Uterus (tissue), 4 donors: ENCODE measurements at places on chromosomes 7 and 10. TPM values are rescaled to one million over a fixed set of nuclear protein-coding genes. Genes with fewer than 3 reads are reported as not detected.

UNCX gene
- total RNA-seq, result not detected

FEZF1 gene
- total RNA-seq, result not detected

TFEC gene
- 0.59 TPM for total RNA-seq

NPVF gene
- not detected for total RNA-seq

DNA sequence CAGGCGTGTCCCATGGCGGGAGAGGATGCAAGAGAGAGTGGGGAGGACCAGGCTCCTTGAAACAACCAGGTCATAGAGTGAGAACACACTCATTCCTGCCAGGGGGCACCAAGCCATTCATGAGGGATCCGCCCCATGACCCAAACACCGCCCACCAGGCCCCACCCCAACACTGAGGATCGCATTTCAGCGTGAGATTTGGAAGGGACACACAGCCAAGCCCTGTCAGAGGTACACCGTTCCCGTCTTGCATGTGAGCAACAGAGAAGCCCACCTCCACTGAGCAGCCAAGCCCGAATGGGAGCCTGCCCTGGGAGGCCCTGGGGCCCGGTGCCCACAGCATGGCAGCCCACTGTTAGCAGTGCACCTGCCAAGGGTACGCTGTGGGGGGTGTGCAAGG, 7.9 kb upstream of the ARPC1B start:
- DNase-seq, result no peak

- DNase-seq, result no peak
Observed at GRCh38 chr7:2030475-2031450, 202.0 kb downstream of the MAD1L1 start.

DNA sequence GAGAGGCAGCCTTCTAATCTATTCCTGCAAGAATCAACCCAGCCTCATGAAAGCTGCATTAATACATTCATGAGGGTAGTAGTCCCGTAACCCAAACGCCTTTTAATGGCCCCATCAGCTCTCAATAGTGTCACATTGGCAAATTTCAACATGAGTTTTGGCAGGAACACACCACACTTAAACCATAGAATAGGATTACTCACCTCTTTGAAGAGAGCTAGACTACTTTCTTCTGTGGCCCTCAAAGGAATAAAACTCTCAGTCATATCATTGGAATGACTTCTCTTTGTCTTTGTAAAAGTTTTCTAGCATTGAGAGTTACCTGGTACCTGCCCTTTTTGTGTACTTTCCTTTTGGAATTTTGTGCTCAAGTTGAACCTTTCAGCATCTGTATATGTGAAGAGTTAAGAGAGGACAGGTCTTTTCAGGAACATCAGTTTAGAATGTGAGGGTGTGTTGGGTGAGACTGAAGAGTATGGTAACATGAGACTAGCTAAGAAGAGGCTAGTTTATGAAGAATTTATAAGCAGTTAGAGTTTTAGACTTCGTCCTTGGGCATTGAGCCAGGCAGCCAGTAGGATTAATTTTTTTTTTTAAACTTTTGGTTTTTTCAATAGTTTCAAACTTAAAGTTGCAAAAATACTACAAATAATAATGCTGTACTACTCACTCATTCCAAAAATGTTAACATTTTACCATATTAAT, 92.6 kb downstream of the MLLT10 start:
- no peak for DNase-seq

GRCh38 chr10:120833222-120833928, 17.8 kb upstream of the WDR11 start:
- DNase-seq, result no peak

- DNase-seq, result no peak
Observed at GRCh38 chr7:47937065-47937687, 11.1 kb downstream of the PKD1L1 start.

DNA sequence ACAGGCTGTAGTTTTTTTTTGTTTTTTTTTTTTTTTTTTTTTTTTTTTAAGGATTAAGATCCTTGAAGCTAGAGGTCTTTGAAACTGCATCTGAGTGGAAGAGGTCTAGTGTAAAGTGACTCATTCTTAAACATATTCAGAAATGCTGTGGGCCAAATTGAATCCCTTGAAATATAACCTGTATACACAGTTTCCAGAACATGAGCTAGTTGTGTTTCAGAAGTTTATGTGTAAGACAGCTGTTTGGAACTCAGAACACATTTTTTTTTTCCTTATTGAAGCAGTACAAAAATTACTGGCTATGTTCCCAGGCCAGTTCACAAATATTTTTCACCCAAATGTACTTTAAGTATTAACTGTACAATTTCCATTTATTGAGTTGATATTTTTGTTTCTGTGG, 67.9 kb downstream of the PPP1R9A start:
- no peak for DNase-seq

- no peak for DNase-seq
Observed at GRCh38 chr10:81886939-81887338, 11.9 kb downstream of the NRG3 start.
